ENCODE measurements at places on chromosomes 6 and 20.

GRCh38 chr6:155106456-155107115, 111.5 kb downstream of the TIAM2 start:
- no peak for DNase-seq

GRCh38 chr20:63857764-63858392, 3.4 kb upstream of the ABHD16B start:
- DNase-seq: no peak

DNA sequence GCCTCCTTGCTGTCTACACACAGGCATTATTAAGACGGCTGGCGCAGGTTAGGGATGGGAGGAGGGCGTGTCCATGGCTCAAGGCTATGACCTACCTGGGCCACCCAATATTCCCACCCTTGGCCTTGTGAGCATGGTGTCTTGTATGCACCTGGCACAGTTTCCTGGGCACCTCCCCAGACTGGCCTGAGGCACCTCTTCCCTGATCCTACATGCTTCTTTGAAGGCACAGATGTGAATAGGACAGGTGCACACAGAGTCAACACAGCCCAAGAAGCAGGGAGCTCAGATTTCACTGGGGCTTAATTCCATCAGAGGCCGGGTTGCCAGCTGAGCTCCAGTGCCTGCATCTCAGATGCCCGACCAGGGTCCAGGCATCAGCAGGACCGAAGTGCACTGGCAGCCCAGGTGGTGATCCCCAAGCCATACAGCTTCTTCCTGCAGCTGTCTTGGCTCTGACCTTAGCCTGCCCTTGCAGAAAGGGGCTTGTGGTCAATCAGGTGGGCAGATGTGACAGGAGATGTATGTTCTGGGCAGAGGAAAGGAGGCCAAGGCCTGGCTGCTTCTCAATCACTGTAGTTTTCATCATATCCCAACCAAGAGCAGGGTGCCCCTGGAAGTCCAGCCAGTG, 287.7 kb downstream of the CLIC5 start:
- no peak for DNase-seq

GRCh38 chr6:168420706-168421105, 20.3 kb upstream of the SMOC2 start:
- DNase-seq: no peak

- no peak for DNase-seq
Measured at GRCh38 chr6:17280552-17281090, 540 bp upstream of the RBM24 start.

DNA sequence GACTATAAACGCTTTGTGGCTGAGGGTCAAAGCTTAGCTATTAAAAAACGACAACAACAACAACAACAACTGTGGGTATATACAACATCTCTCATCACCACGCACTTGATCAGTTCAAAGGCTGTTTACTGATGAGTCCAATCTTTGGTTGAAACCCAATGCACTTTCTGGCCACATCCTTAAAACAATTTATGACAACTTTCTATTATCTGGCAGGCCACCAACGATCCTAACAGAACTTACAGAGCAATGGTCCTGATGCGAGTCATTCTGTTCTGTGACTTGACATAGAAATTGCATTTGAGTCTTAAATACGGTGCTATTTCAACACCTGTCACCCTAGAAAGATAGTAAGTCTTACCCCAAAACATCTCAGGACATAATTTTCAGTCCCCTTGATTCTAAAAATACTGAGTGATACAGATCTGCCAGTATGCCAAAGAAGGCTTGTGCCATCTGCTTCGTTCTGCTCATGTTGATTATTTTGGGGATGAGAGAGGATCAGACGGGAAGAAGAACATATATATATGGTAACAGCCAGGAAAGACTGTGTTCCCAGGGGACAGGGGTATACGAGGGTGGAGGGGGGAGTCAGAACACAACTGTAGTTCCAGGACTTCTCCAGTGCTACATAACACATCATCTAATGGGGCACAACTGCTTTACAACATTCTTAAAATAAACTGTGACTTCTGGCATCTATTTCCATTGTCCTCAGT, 55.8 kb downstream of the PLAGL1 start:
- DNase-seq: no peak

DNA sequence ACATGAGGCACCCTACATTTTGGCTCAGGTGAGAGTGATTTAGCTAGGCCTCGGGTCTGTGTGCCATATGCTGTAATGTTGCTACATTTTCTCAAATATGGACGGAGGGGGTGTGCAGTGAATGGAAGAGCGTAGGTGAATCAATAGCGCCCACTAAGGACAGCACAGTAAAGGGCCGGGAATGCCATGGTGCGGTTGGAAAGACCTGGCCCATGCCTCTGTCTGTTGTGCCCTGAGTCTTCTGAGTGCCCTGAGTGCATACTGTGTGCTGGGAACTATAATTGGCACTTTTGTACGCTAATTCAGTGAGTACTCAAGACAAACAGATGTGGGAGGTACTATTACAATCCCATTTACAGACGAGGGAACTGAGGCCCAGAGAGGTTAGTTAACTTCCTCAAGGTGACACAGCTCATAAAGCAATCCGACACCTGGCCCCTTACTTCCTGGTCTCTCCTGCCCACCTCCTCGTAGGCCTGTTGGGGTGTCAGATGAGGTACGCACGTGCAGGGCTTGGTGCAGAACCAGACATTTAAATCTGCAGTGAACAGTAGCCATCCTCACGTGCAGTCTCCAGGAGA, 17.3 kb downstream of the SLC22A1 start:
- no peak for DNase-seq

DNA sequence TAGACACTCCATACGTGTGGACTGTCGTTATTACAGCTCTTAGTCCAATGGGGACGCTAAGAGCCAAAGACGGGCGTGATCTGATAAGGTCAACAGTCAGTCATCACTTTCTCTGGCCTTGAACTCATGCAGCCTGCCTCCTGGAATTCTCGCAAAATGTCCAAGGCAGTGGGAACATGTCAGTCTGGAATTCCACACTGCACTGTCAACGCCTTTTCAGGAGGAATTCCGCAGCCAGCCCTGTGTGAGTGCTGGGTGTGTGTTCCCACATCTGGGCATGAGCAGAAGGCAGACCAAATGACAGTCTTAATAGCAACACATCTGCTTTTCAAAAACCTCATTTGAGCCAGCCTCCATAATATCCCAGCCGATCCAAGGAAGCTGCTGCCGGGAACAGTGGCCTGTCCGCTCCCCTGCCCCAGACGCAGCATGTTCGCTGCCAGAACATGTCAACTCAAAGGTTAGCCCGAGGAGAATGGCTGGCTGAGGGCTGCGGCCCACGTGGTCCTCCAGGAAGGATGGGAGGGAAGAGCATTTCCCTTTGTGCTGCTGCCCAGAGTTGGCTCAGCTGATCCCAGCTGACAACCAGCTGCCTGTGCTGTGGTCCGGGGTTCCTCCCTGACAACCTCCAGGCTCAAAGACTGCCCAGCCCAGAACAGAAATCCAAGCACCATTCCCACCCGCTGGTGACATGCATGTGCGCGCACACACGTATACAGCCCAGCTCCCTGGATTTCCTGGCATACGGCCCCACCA, 103.1 kb downstream of the SULF2 start:
- DNase-seq: no peak

GRCh38 chr6:137163732-137164318, 9.6 kb downstream of the IL22RA2 start:
- DNase-seq: no peak

DNA sequence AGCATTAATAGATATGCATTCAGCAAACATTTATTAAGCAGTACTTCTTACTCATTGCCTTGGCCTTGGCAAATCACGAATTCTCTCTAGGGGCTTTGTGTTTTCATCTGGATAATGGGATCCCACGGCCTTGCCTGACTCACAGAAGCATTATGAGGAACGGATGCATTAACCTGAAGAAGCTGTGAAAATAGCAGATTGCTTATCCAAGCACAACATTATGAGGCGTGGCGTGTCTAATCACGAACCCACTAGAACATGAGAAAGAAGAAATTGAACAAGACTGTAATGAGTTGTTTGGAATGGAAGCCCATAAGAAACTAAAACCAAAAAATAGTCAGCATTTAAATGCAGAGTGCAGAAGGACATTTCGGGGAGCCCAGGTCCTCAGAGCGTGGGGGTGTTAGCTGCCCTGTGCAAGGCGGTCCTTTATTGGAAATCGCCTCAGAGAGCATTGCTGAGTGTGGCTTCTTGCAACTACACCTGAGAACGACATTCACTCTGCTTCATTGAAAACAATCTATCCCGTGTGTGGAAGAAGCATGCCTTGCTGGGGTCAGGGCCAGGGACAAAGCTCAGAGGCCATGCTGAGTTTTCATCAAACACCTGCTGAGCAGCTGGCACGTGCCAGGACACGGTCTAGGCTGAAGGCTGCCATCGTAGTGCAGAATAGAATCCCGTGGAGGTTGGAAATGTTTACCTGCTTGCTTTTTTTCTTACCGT, 179.9 kb downstream of the ZDHHC14 start:
- DNase-seq: no peak

DNA sequence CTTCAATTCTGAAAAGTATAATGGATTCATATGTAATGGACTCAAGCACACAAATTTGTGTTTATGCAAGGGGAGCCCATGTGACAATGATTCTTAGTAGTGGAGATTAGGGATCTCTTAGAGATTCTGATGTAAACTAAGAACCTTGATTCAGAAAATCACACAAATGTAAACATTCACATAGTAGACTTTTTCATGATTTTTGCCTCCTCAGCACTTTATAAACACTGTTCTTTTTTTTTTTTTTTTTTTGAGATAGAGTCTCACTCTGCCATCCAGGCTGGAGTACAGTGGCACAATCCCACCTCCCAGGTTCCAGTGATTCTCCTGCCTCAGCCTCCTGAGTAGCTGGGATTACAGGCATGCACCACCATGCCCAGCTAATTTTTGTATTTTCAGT, 170.1 kb upstream of the PLCB4 start:
- no peak for DNase-seq

- DNase-seq: no peak
Measured at GRCh38 chr6:130841128-130841728, 14.0 kb downstream of the SMLR1 start.

- no peak for DNase-seq
Measured at GRCh38 chr20:40280616-40281015, 408.4 kb downstream of the MAFB start.

GRCh38 chr20:12371990-12372389, 454.3 kb downstream of the BTBD3 start:
- no peak for DNase-seq

GRCh38 chr20:38466983-38467382, 5.7 kb upstream of the RALGAPB start:
- DNase-seq: no peak

GRCh38 chr6:158943380-158944032, 56.5 kb downstream of the RSPH3 start:
- DNase-seq: no peak

DNA sequence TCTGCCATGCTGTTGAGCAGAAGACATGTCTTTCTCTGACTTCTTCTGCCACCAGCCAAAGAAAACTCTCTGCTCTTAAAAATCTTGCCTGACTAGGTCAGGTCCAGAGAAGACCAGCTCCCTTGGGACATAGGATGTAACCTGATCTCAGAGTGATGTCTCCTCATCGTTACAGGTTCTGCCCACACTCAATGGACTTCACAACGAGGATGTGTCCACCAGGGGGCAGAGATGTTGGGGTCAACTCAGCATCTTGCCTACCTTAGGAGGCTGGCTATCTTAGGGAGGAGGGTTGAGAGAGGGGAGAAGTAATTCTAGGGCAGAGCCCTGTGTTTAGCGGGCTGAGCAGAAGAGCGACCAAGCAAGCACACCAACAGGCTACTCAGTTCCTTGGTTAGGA, 207.6 kb upstream of the CDH4 start:
- DNase-seq: no peak

GRCh38 chr6:161066511-161066910, 74.9 kb downstream of the MAP3K4 start:
- no peak for DNase-seq

- DNase-seq: no peak
Measured at GRCh38 chr6:2433711-2434110, 188.3 kb upstream of the GMDS start.

DNA sequence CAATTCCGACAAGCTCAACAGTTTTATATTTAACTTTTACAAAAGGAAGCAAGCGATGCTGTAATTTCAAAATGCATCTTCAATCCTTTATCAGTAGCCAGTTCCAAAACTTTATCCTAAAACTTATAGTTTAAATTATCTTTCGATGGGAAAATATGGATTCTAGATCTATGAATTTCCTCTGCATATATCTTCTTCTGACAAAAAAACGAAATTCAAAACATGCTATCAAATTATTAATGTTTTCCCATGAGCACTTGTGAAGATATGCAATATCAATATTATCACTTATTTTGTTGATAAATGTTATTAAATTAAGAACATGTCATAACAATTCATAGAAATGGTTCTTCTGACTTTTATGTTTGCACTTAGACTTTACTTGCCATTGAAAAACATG, 2.3 kb downstream of the NCR2 start:
- DNase-seq: no peak

GRCh38 chr6:166375013-166375412, 7.7 kb downstream of the MPC1 start:
- no peak for DNase-seq

DNA sequence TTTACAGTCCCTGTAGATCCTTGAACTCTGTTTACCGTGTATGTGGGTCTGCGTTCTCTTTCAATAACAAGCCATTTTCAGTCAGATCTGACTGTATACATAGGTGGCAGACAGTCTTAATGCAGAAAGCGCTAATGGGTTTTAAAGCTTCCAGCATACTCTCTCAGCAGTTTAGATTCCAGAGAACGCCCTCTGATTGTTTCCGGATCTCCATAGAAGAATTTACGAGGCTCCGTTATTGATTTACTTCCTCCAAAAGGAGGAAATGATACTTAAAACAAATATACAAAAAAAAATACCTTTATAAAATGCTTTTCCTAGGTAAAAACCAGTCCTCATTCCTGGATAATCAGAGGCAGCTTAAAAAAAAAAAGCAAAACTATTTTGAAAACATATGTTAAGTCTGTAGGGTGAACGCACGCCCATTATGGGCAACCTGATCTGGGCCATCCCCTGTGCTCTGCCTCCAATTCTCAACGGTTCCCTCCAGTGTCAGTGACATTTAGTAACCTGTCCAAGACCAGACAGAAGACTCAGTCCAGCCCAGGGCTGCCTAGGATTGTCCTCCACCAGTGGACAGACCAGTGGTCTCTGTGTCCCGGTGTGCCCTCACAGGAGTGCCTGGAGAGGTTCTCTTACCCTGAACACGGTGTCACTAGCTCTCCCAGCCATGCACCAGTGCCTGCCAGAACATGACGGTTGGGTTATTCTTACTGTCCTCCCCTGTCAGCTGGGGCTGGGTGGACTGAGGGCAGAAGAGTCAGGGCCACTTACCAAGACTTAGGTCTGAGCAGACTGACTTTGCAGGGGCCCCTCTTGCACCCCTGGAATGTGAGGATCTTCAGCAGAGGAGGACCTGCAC, 217.3 kb downstream of the ARID1B start:
- DNase-seq: no peak

DNA sequence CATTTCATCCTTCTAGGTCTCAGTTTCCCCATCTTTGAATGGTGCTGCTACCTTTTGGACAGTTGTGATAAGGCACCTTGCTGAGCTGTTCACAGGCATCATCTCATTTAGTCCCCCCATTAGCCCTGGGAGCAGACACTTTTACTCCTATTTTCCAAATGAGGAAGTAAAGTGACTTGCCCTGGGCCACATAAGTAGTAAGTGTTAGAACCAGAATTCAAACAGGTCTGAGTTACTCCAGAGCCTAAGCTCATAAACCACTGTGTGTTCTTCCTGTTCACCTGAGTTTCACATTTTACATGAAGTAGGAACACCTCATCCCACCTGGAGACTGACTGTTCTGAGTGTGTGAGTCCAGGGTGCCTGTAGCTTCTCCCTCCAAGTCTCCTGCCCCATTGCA, 43.5 kb upstream of the EPB41L1 start:
- no peak for DNase-seq

All from activated naive CD4-positive, alpha-beta T cell (primary cell).